Hippocampal formation (tissue), 2 donors: ENCODE measurements at places on chromosomes 5 and 9.

DNA sequence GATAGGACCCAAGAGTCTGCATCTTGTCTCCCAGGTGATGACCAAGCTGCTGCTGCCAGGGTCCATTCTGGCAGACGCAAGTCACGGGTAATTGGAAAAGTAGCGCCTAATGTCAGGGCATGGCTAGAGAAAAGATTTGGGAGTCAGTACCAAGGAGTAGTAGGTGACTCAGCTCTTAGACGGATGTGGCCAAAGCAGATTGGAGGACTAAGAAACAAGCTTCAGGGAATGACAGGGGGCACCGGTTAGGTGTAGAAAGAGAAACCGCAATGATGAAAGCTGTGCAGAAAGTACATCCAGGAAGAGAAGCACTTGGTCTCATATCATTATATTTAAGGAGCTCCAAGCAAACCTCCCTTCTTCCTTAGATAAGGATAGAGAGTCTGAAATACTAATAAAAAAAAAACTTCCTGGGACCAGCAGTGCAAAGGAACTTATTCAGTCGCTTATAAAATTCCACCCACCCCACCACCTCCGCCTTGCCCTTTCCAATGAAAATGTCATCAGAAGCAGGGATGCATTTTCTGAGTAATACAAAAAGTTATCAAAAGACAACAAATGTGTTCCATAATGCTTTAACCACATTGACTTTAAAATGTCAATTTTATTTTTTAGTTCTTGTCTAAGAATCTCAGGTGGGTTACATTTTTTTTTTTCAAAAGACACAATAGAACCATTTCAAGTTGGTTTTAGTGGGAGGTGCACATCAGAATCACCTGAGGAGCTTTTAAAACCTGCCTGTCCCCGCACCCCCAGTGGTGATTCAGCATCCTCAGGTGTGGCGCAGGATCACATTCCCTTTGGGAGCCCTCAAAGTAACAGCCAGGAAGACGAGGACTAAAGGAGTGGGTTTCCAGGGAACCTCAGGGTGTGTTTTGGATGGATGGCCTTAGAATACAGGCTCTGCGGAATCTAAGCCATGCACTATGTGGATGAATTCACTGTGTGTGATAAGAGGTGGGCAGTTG, 31.2 kb downstream of the PTPN3 start:
- no peak for DNase-seq

DNA sequence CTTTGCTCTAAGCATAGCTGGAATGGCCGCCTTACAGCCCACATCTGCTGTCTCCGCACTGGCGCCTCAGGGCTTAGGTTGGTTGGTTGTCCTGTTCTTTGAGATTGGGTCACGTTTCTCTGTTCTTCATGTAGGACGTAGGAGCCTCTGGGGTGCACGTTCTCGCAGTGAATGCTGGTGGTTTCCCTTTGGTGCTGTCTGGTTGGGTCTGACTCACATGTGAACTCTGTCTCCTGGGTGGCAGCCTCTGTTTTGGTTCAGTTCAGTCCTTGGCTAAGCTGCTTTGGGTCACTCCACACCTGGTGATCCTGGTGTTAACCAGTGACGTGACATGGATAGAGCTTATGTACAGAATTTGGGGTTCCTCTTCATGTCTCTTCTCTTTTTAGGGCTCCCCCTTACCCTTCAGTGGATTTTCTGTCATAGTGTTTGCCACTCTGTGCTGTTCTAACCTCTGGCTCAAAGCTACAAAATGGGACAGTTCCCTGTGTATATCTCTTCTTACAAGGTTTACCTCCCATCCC, 12.6 kb upstream of the LPCAT1 start:
- DNase-seq, result no peak

DNA sequence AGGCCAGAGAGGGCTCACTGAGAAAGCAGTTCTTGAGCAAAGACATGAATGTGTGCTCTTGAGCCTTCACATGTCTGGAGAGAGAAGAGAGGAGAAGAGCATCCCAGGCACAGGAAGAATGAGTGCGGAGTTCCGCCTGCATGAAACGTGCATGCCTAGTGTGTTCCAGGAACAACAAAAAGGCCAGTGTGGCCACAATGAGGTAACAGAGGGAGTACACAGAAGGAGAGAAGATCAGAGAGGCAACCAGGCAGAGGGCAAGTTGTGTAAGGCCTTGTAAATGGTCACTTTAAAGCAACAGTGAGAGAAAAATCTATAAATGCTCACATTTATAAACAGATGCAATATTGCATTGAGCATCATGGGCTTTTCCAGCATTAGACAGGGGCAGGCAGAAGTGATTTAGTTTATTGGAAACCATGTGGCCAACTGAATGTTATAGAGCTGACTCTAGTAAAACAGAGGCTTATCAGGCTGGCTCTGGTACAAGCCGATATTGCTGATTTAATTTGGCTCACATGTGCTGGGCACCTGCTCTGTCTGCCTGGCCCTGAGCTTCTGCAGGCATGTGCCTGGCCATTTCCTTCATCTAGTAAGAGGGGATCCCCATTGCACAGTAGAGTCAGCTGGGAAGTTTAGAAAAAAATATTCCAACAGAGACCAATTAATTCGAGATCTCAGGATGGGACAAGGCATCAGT, 185.3 kb downstream of the SAXO1 start:
- no peak for DNase-seq

DNA sequence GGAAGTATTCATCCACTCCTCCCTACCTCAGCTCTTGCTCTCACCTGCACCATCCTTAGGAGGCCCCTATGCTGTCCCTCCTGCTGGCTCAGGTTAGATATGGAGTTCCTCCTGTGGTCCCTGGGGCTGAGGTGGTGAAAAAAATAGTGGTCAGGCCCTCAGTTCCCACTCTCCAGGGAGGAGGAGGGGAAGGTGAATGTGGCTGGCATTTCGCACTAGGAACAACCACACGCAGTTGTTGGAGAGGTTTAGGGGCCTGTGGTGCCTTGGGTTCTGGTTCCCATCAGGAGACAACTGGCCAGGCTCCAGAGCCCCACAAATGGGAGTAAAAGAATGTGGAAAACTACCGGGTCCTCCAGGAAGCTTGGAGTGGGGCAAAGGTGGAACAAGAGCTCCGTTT, 81.7 kb upstream of the HSPA9 start:
- DNase-seq, result no peak

- DNase-seq, result peak; percentile 40
Observed at GRCh38 chr5:36301858-36302603, at the start of gene RANBP3L. TSS of gene RANBP3L (minus strand) at chr5:36301902. CDS start at chr5:36301416, 486 bp downstream.

- no peak for DNase-seq
Observed at GRCh38 chr9:126093771-126094170, 232.9 kb upstream of the MVB12B start.

DNA sequence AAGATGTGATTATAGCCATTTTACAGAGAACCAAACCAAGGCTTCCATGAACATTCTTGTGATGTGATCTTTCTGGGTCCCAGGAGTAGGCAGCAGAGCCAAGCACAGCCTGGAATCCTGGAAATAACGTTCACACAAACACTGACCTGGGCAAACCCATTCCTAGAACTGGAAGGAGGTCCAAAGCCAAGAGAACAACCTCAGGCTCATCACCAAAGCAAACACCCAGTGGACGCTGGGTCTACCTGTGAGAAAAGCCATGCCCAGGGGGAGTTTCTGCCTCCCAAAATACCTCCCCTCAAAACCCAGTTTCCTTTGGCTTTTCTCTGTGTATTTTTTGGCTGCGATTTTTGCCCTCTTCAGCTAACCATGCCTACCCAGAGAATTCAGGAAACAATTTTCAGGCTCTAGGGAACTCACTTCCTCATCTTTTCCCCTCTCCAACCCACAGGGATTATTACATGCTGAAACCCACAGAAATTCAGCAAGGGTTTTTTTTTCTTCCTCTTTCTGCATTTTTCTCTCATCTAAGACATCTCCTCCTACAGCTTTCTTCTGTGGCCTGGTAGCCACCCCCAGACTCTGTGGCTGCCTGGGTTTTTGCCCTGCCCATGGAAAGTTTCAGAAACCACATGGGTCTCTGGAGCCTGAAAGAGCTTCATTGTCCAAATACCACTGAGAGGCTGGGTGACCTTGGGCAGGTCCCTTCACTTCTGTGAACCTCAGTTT, 75.0 kb downstream of the TNC start:
- no peak for DNase-seq
